Activated T-helper 1 cell treated with anti-CD3 and anti-CD28 coated beads, Interleukin-2, amount 50 U/mL, for 16 hours (primary cell): ENCODE measurements at places on chromosomes 12 and 14.

DNA sequence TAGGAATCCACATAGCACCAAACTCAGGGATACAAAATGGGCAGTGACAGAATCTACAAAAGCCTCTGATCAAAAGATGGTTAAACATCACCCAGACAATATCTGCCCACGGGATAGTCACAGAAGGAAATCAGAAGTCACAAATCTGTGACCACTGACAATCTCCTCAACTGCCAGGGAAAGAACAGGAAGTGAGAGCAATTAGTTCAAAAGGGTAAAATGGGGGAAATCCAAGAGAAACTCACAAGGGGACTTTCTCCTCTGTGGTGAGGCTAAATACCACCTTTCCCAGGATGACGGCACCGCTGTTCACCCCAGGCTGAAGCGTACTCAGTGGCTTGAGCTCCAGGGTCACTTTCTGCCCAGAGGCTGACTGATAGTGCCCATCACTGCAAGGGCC lies 10.7 kb downstream of the TTC5 start:
- DNase-seq = no peak

- DNase-seq = no peak
Measured at GRCh38 chr12:92299344-92299743, 153.7 kb upstream of the BTG1 start.

DNA sequence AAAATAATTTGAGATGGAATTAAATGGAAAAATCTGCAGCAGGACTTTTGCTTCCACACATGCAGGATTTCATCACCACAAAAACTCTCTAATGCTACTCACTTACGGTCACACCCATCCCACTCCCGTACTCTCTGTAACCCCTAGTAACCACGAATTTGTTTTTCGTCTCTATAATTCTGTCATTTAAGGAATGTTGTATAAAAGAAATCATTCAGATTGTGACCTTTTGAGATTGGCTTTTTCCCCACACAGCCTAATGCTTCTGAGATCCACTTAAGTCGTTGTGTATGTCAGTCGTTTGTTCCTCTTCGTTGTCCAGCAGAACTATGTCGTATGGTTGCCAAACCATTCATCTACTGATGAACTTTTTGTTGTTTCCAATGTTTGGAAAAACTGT lies 19.8 kb upstream of the PZP start:
- no peak for DNase-seq

GRCh38 chr12:109191621-109192250 lies 75.3 kb downstream of the ACACB start:
- DNase-seq = no peak

DNA sequence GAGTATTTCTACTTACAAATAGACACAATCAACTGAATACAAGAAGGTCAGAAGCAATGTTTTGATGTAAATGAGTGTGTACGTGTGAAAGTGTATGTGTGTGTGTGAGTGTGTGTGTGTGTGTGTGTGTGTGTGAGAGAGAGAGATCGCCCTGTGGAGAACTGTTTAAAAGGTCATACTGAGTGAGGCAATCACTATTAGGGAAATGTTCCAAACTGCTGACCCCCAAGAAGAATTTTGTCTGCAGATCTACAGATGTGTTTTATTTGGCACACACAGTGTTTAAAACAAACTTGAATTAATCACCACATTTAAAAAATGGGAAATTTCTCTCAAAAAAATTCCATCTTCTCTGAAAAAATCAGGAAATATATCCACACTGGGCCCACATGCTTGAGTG lies 1069.1 kb downstream of the SLC6A15 start:
- no peak for DNase-seq

GRCh38 chr12:44317651-44318126 lies 481.8 kb downstream of the TMEM117 start:
- DNase-seq = no peak

GRCh38 chr14:81450100-81450531 lies 50.0 kb upstream of the STON2 start:
- no peak for DNase-seq

DNA sequence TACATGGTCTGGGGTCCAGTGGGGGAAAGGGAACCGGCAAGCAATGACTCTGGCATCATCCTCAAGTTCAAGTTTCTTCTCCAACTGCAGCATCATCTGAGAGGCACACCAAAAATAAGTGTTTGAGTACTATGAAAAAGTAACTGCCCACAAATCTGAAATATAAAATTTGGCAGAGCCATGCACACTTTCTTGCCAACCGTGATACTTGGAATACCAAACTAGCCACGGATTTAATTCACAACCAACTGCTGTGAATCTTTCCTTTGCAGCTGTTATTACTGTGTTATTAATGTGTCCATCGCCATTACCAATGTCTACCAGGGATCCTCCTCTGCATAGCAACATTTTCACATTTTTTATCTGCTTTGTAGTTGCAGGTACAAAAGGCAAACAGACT lies 74.6 kb downstream of the GXYLT1 start:
- DNase-seq = no peak

- no peak for DNase-seq
Measured at GRCh38 chr14:71452539-71452938, 479.7 kb upstream of the RGS6 start.

DNA sequence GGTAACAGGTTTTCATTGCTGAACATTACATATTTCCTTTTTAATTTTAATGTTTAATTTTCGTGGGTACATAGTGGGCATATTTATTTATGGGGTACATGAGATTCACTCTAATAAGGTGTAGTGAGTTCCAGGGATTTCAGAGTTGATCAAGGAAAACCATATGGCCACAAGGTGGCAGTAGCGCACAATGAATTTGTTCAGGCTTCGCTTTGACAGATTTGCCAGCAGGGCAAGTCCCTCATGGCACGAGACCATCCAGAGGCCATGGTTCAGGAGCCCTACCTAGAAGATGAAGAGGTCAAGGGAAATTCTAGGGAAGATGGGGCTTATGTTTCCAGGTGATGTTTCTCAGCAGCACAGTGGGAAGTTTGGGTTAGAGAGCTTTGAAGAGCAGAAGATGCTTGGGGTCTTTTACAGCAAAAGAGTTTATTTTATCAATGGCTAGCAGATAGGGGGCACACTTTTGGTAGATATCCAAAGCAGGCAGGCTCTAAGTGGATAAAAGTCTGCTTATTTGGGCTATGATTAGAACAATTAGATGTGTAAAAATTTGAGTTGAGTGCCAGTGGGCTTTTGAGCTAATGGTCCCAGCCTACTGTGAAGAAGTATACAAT lies 1004.4 kb downstream of the AACS start:
- no peak for DNase-seq

DNA sequence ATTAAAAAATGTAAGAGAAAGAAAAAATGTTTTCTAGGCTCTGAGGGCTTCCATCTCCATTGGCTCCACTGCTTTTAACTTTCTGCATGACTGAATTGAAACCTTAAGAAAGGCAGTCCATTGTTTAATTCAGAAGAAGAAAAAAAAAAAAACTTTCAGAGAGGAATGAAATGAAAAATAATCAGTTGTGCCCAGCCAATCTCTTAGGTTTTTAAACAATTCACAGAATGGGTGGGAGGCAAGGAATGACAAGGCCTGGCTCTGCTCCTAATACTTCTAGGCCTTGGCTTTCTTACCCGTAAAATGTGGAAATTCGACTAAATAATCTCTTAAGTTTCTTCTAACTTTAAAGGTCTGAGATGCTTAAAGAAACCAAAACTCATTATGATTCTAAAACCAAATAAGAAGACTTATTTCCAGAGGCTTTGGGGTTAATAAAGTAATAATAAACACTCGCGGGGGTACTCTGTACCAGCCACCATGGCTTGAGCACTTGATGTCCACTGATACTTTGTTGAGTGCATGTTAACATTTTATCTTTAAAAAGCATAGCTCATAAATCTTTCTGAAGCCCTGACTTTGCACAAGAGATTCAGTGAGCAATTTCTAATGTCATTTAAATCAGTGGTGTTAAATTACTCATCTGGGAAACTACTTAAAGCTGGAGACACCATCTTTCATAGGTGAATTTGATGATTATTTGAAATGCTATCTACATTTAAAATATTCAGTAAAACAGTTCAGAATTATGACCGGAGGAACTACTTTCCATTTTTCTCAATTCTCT lies 49.6 kb downstream of the STON2 start:
- no peak for DNase-seq

DNA sequence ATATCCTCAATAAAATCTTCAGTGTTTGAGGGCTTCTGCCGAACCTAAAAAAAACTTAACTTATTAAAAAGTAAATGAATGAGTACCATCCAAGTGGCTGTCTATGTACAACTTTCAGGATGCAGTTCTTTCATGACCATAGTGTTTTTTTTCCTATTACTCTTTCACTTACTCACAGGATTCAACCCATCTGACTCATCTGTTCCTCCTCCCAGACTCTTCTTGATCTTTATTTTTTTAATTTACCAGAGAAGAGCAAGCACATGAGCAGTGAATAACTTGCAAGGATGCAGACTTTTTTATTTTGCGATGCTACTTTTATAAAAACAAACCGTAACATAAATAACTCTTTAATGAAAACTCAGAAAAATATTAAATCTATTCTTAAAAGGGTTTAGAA lies 24.5 kb downstream of the RECQL start:
- no peak for DNase-seq

- no peak for DNase-seq
Measured at GRCh38 chr14:31449971-31450610, 7.2 kb downstream of the DTD2 start.

DNA sequence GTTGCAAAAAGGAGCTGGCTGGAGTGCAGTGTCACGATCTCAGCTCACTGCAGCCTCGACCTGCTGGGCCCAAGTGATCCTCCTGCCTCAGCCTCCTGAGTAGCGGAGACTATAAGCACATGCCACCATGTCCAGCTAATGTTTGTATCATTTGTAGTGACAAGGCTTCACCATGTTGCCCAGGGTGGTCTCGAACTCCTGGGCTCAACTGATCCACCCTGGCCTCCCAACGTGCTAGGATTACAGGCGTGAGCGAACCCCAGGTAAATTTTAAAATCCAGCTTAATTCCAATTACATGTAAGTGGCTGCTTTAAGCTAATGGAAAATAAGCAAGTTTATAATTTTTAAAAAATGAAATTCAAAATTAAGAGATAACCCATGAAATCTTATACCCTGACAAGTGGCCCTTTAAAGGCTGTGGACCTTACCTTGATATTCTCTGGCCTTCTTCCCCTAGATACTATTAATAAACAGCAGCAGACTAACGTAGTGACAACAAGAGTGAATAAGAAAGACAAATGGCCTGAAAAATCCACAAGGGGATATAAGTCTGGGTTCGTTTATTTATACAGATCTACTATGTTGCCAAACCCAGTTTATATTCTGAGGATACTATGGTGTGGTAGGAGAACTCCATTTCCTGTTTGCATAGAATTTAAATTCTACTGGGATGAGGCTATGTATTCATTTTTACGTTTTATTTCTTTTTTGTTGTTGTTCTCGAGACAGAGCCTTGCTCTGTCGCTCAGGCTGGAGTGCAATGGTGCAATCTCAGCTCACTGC lies 25.6 kb upstream of the SLC2A3 start:
- no peak for DNase-seq

GRCh38 chr12:19437996-19438395 lies 1.3 kb upstream of the AEBP2 start:
- DNase-seq = no peak

DNA sequence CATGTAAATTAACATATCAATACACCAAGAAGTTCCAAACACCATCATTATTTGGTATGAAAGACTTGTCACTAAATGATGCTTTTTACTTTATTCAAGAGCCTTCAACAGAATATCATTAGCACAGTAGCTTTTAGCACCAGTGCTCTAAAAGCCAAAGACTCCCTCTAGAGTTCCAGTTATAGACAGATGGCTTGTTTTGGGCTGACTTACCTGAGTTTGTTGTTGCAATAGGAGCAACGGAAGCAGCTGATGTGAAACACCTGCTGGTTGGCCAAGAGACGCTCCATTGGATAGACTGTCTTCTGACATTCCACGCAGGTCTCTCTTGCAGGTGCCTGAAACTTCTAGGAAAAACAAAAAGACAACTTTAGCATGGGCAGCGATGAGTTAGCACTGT lies 14.5 kb upstream of the CERS5 start:
- DNase-seq = no peak

DNA sequence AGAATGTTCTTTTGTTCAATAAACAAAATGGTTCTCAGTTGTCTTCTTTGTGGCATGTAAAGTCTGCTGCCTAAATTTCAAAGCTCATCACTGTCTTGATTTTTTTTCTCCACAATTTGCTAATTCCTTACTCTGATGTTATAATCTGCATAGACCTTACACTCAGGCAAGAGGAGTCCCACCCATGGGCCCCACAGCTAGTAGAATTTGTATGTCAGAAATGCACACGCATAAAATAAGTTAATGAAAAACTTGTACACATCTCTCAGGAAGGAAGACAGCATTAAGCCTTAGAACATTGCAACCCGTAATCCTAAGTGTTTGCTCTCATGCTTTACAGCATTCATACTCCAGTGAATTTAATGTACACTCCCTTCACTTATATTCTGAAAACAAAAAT lies 280.8 kb downstream of the ATXN7L3B start:
- no peak for DNase-seq

DNA sequence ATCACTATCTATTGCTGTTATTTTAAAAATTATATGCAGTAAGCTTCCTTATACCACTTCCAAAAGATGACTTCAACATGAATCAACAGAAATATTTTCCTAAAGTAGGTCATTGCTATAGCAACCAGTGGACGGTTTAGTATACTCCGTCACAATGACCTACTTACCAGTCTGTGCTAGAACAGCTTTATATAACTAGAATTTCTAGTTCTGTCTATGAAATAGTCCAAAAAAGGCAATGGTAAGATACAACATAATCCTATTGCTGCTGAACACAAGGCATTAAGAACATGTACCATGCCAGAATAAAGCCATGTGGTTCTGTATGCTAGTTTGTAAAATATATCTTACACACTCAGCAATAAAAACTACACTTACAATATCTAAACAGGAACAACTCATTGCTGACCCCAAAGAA lies 40.7 kb upstream of the MTERF2 start:
- DNase-seq = no peak

- no peak for DNase-seq
Measured at GRCh38 chr12:22527999-22528398, 16.3 kb downstream of the C2CD5 start.

DNA sequence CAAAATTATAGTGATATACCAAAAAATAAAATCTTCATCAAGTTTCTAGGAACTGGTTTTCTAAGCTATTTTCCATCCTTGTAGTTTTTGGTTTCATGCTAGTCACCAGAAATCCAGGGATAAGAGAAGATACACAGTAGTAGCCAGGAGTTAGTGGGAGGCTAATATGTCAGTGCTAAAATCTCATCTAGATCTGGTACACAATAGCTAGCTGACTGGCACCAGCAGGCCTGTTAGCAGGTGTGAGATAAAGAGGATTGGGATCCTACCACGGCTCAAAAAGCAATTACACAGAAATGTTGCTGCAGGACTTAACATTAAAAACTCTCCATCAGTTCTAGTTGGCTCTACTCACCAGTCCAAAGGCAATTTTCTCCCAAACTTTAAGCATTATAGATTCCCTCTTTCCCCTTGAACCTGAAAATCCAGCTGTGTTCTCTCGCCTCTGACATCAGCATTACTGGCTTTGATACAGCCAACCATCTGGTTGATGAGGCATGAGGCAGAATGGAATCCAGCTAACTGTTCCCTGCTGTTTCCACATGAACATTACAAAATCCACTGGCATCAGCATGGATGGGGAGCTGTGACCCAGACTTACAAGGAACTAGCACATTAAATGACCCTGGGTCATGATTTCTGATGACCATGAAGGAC lies 41.8 kb upstream of the CCDC196 start:
- no peak for DNase-seq

- DNase-seq = no peak
Measured at GRCh38 chr14:93207468-93208308, 632 bp downstream of the UBR7 start.

- DNase-seq = no peak
Measured at GRCh38 chr12:122845041-122845864, 10.0 kb downstream of the HIP1R start.
